ENCODE measurements at places on chromosomes 5 and 9. TPM values are rescaled to one million over a fixed set of nuclear protein-coding genes. Genes with fewer than 3 reads are reported as not detected.

DNA sequence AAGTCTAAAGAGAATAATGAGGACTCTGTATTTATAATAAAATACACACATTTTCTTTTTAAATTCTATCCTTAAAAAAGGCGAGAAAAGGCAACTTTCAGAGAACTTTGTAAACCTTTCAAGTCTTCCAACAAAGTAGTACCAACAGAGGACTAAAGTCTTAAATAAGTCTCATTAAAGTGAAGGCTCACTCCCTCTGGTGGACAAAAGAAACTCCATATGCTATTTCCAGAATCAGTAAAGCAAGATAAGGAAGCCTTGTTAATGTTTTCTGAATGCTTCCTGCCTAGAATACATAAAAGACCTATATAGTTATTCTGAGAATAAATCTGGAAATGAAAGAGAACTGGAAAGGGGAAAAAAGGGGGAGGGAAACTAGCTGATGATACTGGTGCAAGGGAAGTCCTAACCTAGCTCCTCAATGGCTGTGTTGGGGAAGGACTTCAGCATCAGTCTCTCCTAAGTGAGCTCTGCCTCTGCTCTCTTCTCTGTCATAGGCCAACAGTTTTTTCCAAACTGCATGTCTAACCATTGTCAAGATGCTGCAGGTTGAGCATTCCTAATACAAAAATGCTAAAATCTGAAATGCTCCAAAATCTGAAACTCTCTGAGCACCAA lies 7.2 kb downstream of the HMGCS1 start:
- H3K27ac ChIP-seq, result no peak overlapping the region
- peaks cover 11% of the 10 kb centered on the region for H3K4me1 ChIP-seq
- H3K4me3 ChIP-seq, result no peak overlapping the region
- no peaks in the 10 kb centered on the region for H3K27me3 ChIP-seq
- no peaks in the 10 kb centered on the region for H3K36me3 ChIP-seq

GRCh38 chr9:95756986-95757385 lies 118.5 kb upstream of the ERCC6L2 start:
- H3K27ac ChIP-seq, result no peak overlapping the region
- no peaks in the 10 kb centered on the region for H3K36me3 ChIP-seq
- peaks cover 33% of the 10 kb centered on the region for H3K4me1 ChIP-seq
- no peak overlapping the region for H3K4me3 ChIP-seq
- H3K27me3 ChIP-seq, result peaks cover 12% of the 10 kb centered on the region

DNA sequence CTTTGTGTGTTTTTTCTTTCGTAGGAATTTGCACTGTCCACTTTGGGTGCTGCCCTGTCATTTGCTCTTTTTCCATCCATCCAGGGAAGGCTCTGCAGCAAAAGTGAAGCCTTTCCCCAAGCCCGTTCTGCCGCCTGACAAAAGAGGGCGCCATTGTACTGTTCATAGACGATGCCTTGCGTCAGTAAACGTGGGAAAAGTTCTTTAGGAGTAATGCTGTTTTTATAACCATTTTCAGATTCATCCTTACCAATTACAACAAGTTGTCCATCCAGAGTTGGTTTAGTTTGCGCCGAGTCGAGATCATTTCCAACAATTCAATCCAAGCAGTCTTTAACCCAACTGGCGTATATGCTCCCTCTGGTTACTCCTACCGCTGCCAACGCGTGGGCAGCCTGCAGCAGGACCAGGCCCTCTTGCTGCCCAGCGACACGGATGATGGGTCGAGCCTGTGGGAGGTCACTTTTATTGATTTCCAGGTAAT lies 34.3 kb upstream of the RPS23 start:
- no peaks in the 10 kb centered on the region for H3K27me3 ChIP-seq
- no peaks in the 10 kb centered on the region for H3K36me3 ChIP-seq
- peaks cover 10% of the 10 kb centered on the region for H3K4me1 ChIP-seq
- peak; percentile 64 for DNase-seq
- peak overlapping the region; percentile 12 for H3K27ac ChIP-seq

The LCN1 gene
- not detected for total RNA-seq

- no peak overlapping the region for H3K4me3 ChIP-seq
- no peaks in the 10 kb centered on the region for H3K4me1 ChIP-seq
- H3K27ac ChIP-seq, result no peak overlapping the region
- peaks cover 56% of the 10 kb centered on the region for H3K27me3 ChIP-seq
- no peaks in the 10 kb centered on the region for H3K36me3 ChIP-seq
- no peak for DNase-seq
Observed at GRCh38 chr9:36855448-36856315, 178.4 kb downstream of the PAX5 start.

DNA sequence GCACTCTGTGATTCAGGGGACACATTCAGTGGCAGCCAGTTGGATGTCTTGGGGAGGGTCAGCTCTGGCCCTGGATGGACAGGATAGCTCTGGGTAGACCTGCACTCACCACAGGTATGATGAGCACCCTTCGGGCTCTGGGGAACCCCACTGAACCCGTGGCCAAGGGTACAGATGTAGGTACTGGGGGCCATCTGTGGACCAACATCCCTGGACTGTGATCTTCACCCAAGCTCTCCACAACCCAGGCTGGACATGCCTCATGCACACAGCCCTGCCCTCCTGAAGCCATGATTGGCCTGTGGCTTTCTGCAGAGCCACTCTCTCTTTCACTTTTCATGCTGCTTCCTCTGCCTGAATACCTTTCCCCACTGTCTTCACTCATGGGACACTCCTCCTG lies 15.6 kb upstream of the ACSL6 start:
- no peak overlapping the region for H3K27ac ChIP-seq
- no peak overlapping the region for H3K4me3 ChIP-seq
- DNase-seq, result no peak
- H3K36me3 ChIP-seq, result no peaks in the 10 kb centered on the region
- H3K4me1 ChIP-seq, result no peaks in the 10 kb centered on the region

The IL13 gene
- total RNA-seq, result not detected

DNA sequence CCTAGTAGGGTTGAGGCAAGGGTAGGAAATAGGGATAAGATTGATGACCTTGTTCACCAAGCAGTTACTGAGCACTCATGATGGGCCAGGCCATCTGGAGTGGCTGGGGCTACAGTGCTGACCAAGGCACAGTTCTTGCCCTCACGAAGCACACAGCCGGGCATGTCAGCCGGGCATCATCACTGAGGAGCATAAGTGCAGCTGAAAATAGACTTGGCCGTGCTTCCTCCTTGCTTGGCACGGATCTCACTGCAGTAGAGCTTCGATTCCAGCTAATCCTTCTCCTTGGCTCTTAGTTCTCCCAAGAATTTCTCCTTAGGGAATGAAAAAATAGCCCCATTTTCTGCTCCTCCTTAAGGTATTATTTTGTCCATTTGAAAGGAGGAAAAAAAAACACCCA lies 116.6 kb downstream of the NMUR2 start:
- H3K4me1 ChIP-seq, result no peaks in the 10 kb centered on the region
- H3K27ac ChIP-seq, result no peak overlapping the region
- no peaks in the 10 kb centered on the region for H3K36me3 ChIP-seq
- no peaks in the 10 kb centered on the region for H3K27me3 ChIP-seq

- no peak overlapping the region for H3K27ac ChIP-seq
- no peak for DNase-seq
- H3K4me3 ChIP-seq, result no peak overlapping the region
- H3K27me3 ChIP-seq, result no peaks in the 10 kb centered on the region
- no peaks in the 10 kb centered on the region for H3K4me1 ChIP-seq
Observed at GRCh38 chr9:116049456-116049855, 104.1 kb upstream of the PAPPA start.

DNA sequence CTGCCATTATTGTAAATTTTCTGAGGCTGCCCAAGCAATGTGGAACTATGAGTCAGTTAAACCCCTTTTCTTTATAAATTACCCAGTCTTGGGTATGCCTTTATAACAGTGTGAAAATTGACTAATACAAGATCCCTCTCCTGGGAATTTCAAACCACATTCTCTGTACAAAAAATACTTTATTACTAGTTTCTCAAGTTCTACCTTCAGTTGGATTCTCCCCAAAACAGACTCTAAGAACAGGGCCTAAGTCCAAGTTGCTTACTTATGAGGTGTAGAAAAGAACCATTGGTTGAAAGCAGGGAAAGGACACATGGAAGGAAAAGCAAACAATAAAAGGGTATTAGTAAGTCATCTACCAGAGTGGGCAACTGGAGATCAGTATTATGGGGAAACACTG lies 343.2 kb downstream of the TMEM232 start:
- H3K27me3 ChIP-seq, result no peaks in the 10 kb centered on the region
- no peak overlapping the region for H3K27ac ChIP-seq
- no peak for DNase-seq
- H3K4me1 ChIP-seq, result no peaks in the 10 kb centered on the region
- no peak overlapping the region for H3K4me3 ChIP-seq

- no peak overlapping the region for H3K27ac ChIP-seq
- H3K4me3 ChIP-seq, result no peak overlapping the region
- H3K27me3 ChIP-seq, result no peaks in the 10 kb centered on the region
- H3K36me3 ChIP-seq, result no peaks in the 10 kb centered on the region
- no peak for DNase-seq
Observed at GRCh38 chr5:102858808-102859207, 103.7 kb downstream of the PAM start.

- no peaks in the 10 kb centered on the region for H3K4me1 ChIP-seq
- H3K27ac ChIP-seq, result no peak overlapping the region
- no peak overlapping the region for H3K4me3 ChIP-seq
- no peaks in the 10 kb centered on the region for H3K36me3 ChIP-seq
Observed at GRCh38 chr9:19615036-19615624, 173.7 kb downstream of the SLC24A2 start.

The MAT2B gene
- total RNA-seq, result 56.3 TPM

GRCh38 chr9:77827104-77827784 lies 179.1 kb upstream of the GNA14 start:
- H3K36me3 ChIP-seq, result no peaks in the 10 kb centered on the region
- H3K27me3 ChIP-seq, result no peaks in the 10 kb centered on the region
- no peak for DNase-seq
- no peak overlapping the region for H3K27ac ChIP-seq
- no peaks in the 10 kb centered on the region for H3K4me1 ChIP-seq
- no peak overlapping the region for H3K4me3 ChIP-seq

- no peak for DNase-seq
- no peak overlapping the region for H3K4me3 ChIP-seq
- peaks cover 4% of the 10 kb centered on the region for H3K4me1 ChIP-seq
- no peak overlapping the region for H3K27ac ChIP-seq
- no peaks in the 10 kb centered on the region for H3K27me3 ChIP-seq
Observed at GRCh38 chr5:127942246-127943060, 141.1 kb upstream of the SLC12A2 start.

GRCh38 chr5:81856948-81857928 lies 106.3 kb upstream of the SSBP2 start:
- no peaks in the 10 kb centered on the region for H3K27me3 ChIP-seq
- peak; percentile 87 for DNase-seq
- peak overlapping the region; percentile 59 for H3K27ac ChIP-seq
- H3K4me1 ChIP-seq, result peaks cover 29% of the 10 kb centered on the region

DNA sequence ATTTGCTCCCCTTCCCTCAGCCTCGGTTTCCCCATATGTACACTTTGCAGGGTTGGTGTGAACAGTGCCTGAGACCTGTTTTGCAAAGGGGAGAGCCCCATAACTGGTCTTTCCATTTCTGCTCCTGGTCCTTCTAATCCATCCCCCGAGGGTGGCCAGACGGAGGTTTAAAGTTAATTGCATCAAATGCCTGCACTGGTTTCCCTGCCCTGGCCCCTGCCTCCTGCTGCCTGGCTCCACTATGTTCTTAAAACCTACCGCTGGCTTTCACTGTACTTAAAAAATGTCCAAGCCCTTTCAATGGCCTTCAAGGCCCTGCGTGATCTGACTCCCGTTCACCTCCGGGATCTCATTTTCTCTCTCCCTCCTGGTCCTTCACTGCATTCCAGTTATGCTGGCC lies 183.0 kb downstream of the RGS3 start:
- no peak overlapping the region for H3K27ac ChIP-seq
- no peak overlapping the region for H3K4me3 ChIP-seq
- no peak for DNase-seq
- no peaks in the 10 kb centered on the region for H3K27me3 ChIP-seq

The PCYOX1L gene
- total RNA-seq, result 4.6 TPM

DNA sequence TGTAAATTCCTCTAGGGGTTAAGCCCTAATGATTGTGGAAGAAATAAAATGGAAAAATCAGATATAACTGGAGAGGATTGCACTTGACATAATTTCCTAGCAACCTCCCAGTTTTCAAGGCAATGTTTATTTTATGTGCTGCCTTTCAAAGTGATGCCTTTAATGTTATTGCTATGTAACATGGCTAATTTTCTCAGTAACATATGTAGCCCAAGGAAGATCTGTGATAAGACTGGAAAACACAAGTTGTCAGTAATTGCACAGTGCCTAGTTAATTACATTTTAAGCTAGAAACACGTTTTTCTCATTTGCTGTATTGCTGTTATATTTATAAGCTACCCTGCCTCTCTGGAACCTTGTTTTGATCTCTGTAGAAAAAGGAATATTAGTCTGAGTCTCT lies 49.2 kb upstream of the KCNN2 start:
- H3K36me3 ChIP-seq, result no peaks in the 10 kb centered on the region
- no peak for DNase-seq
- H3K27ac ChIP-seq, result no peak overlapping the region
- H3K4me1 ChIP-seq, result peaks cover 29% of the 10 kb centered on the region

DNA sequence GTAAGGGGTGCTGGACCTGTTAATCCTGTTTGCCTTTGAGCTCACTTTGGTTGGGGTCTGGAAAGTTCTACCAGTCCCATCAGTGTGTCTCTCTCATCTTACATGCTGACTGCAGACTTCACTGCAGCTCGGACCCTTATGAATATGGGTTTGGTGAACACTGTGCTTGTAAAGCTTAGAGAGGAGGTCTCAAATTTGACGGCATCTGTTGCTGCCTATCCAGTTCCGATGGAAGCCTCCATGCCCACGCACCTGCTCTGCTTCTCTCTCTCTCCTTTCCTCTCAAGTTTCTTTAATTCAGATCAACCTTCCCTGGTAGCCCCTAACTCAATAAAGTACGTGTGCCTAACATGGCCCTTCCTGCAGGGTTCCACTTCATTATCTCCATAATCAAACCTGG lies 217.9 kb downstream of the HSPA4 start:
- no peak for DNase-seq
- no peaks in the 10 kb centered on the region for H3K27me3 ChIP-seq
- no peaks in the 10 kb centered on the region for H3K4me1 ChIP-seq

DNA sequence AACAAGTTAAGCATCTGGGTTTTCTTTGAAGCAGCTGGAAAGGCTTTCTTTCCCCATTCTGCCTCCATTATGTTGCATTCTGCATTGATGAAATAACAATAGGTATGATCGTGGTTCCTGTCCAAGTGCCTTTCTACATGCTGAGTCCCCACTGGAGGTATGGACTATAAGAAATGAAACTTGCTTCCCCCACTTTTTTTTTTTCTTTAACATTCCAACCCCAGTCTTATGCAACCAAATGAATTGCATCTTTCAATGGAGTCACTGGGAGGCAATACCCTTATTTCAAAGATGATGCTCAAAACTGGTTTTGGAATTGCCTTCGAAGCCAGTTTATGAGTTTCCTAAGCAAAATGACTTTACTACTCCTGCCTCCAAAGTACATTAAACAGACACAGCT lies 58.9 kb downstream of the ARSB start:
- H3K4me1 ChIP-seq, result no peaks in the 10 kb centered on the region
- no peaks in the 10 kb centered on the region for H3K36me3 ChIP-seq
- H3K4me3 ChIP-seq, result no peak overlapping the region

The TMEM215 gene
- not detected for total RNA-seq

The CDHR2 gene
- total RNA-seq, result not detected
